ENCODE measurements at places on chromosomes 12 and 14.

- no peaks in the 10 kb centered on the region for H3K27me3 ChIP-seq
- H3K4me1 ChIP-seq, result no peaks in the 10 kb centered on the region
- no peak overlapping the region for H3K4me3 ChIP-seq
- DNase-seq, result no peak
Observed at GRCh38 chr14:81261176-81261575, 40.4 kb upstream of the GTF2A1 start.

GRCh38 chr12:108234158-108234557 is 105.0 kb downstream of the CMKLR1 start:
- no peak for DNase-seq
- peaks cover 11% of the 10 kb centered on the region for H3K27me3 ChIP-seq
- H3K36me3 ChIP-seq, result no peaks in the 10 kb centered on the region
- no peak overlapping the region for H3K27ac ChIP-seq
- H3K4me3 ChIP-seq, result no peak overlapping the region

GRCh38 chr14:81401420-81402122 is 1.4 kb upstream of the STON2 start:
- peak; percentile 76 for DNase-seq
- no peaks in the 10 kb centered on the region for H3K36me3 ChIP-seq
- H3K4me1 ChIP-seq, result peaks cover 35% of the 10 kb centered on the region
- no peaks in the 10 kb centered on the region for H3K27me3 ChIP-seq
- H3K4me3 ChIP-seq, result no peak overlapping the region
- peak overlapping the region; percentile 93 for H3K27ac ChIP-seq

GRCh38 chr14:76419399-76419798 is 43.5 kb downstream of the ESRRB start:
- no peak overlapping the region for H3K27ac ChIP-seq
- H3K36me3 ChIP-seq, result no peaks in the 10 kb centered on the region

GRCh38 chr12:53055471-53056266 is 5.8 kb downstream of the TNS2 start:
- peaks cover 13% of the 10 kb centered on the region for H3K27me3 ChIP-seq
- H3K4me3 ChIP-seq, result no peak overlapping the region
- no peaks in the 10 kb centered on the region for H3K36me3 ChIP-seq
- H3K27ac ChIP-seq, result no peak overlapping the region
- DNase-seq, result no peak

DNA sequence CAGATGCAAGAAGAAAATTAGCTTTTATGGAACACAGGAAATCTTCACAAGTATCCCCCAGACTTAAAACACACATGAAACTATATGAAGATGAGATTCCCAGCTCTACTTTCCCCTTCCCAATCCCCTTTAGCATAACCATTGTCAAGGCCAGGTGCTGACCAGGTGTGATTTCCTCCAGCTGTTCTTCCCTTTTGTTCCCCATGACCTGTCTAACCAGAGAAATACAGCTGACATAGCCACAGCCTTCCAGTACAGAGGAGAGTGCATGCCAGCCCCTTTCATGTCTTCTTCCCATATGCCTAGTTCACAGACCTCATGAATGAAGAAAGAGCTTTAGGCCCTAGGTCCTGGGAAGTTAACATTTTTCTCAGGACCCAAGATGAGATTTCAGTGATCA is 43.5 kb upstream of the FKBP4 start:
- no peak overlapping the region for H3K27ac ChIP-seq
- H3K4me1 ChIP-seq, result no peaks in the 10 kb centered on the region
- no peak for DNase-seq
- peaks cover 9% of the 10 kb centered on the region for H3K27me3 ChIP-seq
- H3K4me3 ChIP-seq, result no peak overlapping the region

GRCh38 chr12:88399811-88400210 is 180.5 kb downstream of the KITLG start:
- H3K4me1 ChIP-seq, result 0 out of 2 replicates have a peak, but pooled peaks cover 4% of the 10 kb centered on the region
- no peaks in the 10 kb centered on the region for H3K36me3 ChIP-seq
- no peak overlapping the region for H3K4me3 ChIP-seq
- no peak overlapping the region for H3K27ac ChIP-seq
- H3K27me3 ChIP-seq, result no peaks in the 10 kb centered on the region

- no peaks in the 10 kb centered on the region for H3K27me3 ChIP-seq
- no peak overlapping the region for H3K27ac ChIP-seq
- no peak overlapping the region for H3K4me3 ChIP-seq
- H3K4me1 ChIP-seq, result no peaks in the 10 kb centered on the region
Observed at GRCh38 chr12:58414398-58414871, 473.1 kb downstream of the ATP23 start.

DNA sequence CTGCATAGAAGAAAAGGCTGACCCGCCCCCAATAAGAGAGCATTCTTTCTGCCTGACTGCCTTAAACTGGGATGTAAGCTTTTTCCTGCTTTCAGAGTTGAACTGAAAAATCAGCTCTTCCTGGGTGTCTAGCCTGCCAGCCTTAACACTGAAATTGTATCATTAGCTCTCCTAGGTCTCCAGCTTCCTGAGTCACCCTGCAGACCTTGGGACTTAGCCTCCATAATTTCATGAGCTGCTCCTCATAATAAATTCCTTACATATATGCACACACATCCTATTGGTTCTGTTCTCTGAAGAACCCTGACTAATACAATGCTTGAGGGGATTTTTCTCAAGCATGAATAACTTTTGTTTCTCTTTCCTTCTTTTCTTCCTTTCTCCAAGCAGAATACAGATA is 76.4 kb upstream of the FAR2 start:
- DNase-seq, result no peak
- no peaks in the 10 kb centered on the region for H3K27me3 ChIP-seq
- no peak overlapping the region for H3K27ac ChIP-seq
- no peaks in the 10 kb centered on the region for H3K4me1 ChIP-seq

DNA sequence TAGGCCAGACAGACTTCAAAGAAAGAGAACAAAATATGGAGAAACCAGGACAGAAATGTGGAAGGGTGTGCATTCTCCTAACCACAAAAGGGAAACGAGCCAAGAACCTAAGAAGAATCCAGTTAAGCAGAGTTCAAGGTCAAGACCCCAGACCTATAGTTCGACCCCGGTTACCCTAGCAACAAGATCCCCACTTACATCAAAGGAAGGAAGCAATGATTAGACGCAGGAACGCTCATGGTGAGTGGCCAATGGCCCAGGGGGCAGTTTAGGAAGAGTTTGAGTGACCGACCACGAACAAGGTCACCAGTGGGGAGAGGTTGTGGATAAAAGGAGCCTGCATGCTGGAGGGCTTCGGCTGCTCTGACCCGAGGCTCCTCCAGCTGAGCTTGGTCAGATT is 36.2 kb downstream of the OAS2 start:
- no peaks in the 10 kb centered on the region for H3K36me3 ChIP-seq
- no peak for DNase-seq
- H3K27me3 ChIP-seq, result no peaks in the 10 kb centered on the region
- H3K4me3 ChIP-seq, result no peak overlapping the region
- no peaks in the 10 kb centered on the region for H3K4me1 ChIP-seq

DNA sequence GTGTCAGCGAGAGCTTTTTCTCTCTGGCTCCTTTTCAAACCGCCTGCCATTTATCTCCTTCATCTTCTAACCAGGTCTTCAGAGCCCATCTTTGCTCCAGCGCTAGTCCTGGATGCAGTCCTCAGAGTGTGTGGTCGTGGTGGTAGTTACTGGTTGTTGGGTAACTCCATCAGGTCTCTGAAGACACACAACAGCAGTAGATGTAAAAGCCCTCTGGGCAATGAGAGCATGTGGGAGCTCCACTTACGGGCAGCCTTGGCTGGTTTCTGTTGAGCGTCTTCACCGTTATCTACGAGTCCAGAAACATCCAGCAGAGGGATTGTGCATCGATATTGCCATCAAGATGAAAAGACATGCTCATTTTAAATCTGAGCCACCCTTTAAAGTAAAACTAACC is 61.2 kb downstream of the FBXL14 start:
- DNase-seq, result peak; percentile 79
- no peaks in the 10 kb centered on the region for H3K27me3 ChIP-seq
- H3K36me3 ChIP-seq, result no peaks in the 10 kb centered on the region
- peak overlapping the region; percentile 88 for H3K4me3 ChIP-seq
- H3K27ac ChIP-seq, result peak overlapping the region; percentile 94
- peaks cover 27% of the 10 kb centered on the region for H3K4me1 ChIP-seq

DNA sequence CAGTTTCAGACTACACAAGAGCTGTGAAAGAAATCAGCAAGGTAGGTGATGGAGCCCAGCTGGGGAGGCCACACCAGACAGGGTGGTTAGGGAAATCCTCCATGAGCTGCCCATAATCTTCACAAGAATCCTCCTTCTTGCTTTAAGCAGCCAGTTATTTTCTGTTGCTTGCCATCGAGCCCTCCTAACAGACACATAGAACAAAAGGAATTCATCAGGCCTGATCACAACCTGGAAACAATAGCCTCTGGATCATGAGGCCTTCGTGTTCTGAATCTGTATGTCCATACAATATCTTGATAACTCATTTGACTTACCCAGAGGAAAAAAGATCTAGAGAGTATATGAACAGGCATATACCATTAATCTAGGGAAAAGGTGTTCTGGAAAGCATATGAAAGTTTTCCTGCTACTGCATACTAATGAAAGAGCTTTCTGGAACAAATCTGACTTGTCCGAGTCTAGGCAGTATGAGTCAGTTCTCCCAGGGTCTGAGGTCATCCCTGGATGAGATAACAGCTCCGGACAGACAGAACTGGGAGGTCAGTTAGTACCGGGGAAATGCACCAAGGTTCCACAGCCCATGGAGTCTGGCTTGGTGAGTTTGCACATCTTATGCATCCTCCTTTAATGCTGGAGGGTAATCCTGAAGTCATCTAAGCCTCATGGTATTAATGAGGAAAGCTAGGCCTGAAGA is 52.8 kb upstream of the ELK3 start:
- no peaks in the 10 kb centered on the region for H3K4me1 ChIP-seq
- no peak overlapping the region for H3K4me3 ChIP-seq
- H3K36me3 ChIP-seq, result no peaks in the 10 kb centered on the region
- H3K27me3 ChIP-seq, result no peaks in the 10 kb centered on the region

DNA sequence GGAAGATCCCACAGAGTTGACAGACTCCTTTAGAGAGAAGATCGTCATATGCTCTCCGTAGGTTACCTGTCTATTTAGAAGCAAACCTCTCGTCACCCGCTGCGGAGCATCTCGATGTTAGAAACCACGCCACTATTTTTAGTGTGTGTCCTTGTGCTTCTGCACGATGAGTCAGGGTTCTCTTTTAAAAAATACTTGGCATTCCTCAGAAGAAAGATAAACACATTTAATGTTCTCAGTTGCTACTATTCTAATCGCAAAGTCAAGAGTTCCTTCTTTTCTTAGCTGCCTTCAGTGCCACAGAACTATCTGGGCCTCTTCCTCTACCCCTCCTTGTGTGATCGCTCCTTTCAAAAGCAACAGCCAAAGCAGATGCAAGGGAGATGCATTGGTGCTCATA is 192.4 kb downstream of the PELI2 start:
- H3K36me3 ChIP-seq, result no peaks in the 10 kb centered on the region
- no peak overlapping the region for H3K4me3 ChIP-seq
- H3K27me3 ChIP-seq, result no peaks in the 10 kb centered on the region

DNA sequence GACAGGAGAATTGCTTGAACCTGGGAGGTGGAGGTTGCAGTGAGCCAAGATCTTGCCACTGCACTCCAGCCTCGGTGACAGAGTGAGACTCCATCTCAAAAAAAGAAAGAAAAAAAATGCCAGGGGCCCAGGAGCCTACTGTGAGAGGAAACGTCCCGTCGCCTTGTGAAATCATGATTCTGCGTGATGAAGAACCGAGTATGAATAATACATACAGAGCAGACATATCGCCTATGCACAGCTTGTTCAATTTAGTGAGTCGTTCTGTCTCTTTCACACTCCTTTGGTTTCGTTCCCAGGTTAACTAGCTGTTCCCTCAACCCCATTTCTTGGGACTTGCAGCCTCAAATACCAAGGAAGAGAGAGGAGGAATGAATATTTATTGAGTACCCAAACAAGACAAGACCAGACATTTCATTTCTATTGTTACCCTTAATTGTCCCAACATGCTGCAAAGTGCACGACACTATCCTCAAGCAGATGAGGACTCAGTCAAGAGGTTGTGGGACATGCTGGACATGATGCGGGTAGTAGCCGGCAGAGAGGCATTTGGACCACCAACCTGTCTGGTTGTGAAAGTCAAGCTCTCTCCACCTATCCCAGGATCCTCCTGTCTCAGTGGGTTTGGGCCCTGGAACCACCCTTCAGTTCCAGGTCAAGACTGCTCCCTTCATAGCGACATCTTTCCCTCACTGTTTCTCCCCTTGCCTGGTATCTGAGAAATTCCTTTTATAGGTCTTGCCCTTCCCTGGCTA is 8.6 kb upstream of the CD27 start:
- no peak overlapping the region for H3K27ac ChIP-seq
- no peak overlapping the region for H3K4me3 ChIP-seq
- no peaks in the 10 kb centered on the region for H3K36me3 ChIP-seq
- H3K4me1 ChIP-seq, result no peaks in the 10 kb centered on the region
- H3K27me3 ChIP-seq, result no peaks in the 10 kb centered on the region

DNA sequence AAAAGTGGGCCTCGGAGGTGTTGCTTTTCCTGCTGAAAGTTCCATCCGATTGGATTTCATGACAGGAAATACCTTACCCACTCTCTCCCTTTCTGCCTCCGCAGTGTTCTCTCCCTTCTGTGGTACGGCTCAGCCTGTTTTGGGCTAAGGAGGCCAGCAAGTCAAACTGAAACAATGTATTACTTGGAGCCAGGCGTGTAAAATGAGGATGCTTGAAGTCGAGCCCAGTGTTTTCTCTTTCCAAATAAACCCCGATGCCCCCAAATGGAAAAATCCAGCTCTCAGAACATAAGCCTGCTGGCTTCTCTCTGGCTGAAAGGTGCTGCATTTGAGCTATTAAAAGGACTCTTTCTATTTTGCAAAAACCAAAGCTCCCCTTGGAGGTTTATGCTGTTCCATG is 124.7 kb downstream of the ZNF664 start:
- no peak for DNase-seq
- no peak overlapping the region for H3K27ac ChIP-seq
- H3K27me3 ChIP-seq, result no peaks in the 10 kb centered on the region

- DNase-seq, result no peak
- H3K4me3 ChIP-seq, result no peak overlapping the region
Observed at GRCh38 chr14:100271247-100271939, 32.4 kb downstream of the YY1 start.

DNA sequence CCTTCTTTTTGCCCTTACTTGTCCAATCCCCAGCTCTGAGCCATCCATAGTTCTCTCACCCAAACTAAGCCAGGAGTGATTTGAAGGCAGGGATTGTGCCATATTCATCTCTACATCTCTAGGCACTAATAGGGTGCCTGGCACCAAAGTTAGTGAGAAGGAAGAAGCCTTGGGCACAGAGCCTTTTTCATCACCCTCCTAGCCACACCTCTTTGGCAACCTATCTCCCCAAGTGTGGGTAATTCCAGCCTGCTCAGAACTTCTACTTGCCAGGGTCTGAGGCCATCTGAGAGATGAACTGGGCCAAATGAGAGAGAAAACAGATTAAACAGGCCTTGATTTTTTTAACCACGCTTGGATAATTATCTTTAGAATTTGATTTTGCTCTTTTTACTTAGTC is 61.3 kb downstream of the PHLDA1 start:
- no peak for DNase-seq
- peaks cover 20% of the 10 kb centered on the region for H3K4me1 ChIP-seq
- no peak overlapping the region for H3K4me3 ChIP-seq
- H3K36me3 ChIP-seq, result no peaks in the 10 kb centered on the region
- H3K27ac ChIP-seq, result no peak overlapping the region

GRCh38 chr12:62659453-62660295 is 193.0 kb downstream of the MON2 start:
- H3K4me1 ChIP-seq, result no peaks in the 10 kb centered on the region
- no peak overlapping the region for H3K4me3 ChIP-seq
- DNase-seq, result no peak
- H3K27ac ChIP-seq, result no peak overlapping the region
- H3K36me3 ChIP-seq, result no peaks in the 10 kb centered on the region
- no peaks in the 10 kb centered on the region for H3K27me3 ChIP-seq

GRCh38 chr14:75445963-75446362 is 18.1 kb downstream of the JDP2 start:
- no peaks in the 10 kb centered on the region for H3K27me3 ChIP-seq
- H3K27ac ChIP-seq, result no peak overlapping the region
- no peaks in the 10 kb centered on the region for H3K36me3 ChIP-seq
- no peak for DNase-seq
- H3K4me1 ChIP-seq, result no peaks in the 10 kb centered on the region
